Right ventricle myocardium superior (tissue), 1 donor: ENCODE measurements at places on chromosomes 2 and 18.
A peak's percentile ranks its signal among the peaks of the same experiment; 100 is the strongest.

DNA sequence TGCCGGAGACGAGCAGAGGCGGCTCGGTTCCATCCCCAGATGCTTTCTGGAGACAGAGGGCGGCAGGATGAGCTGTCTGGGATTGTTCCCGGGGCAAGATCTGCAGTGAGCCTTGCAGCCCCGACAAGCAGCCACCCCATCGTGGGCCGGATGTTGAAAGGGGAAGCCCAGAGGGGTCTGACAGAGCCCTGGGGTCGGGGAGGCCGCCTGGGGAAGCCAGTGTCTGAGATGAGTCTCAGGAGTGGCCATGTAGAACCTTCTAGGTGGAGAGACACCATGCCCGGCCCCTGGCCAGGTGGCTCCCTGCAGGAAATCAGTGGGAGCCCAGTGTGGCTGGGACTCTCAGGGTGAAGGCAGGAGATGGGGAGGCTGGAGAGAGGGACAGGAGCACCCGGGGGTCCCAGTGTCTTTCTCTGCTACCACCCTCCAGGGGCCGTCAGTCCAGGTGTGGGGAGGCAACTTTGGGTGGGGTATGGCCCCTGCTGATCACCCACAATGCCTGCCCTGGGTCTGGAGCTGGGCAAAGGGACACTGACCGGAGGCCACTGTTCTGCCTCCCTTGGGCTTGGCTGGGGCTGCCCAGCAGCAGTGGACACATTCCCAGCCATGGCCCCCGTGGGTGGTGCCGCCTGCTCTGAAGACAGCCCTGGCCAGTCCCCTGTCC, 128.3 kb upstream of the HS6ST1 start:
- DNase-seq, result no peak

DNA sequence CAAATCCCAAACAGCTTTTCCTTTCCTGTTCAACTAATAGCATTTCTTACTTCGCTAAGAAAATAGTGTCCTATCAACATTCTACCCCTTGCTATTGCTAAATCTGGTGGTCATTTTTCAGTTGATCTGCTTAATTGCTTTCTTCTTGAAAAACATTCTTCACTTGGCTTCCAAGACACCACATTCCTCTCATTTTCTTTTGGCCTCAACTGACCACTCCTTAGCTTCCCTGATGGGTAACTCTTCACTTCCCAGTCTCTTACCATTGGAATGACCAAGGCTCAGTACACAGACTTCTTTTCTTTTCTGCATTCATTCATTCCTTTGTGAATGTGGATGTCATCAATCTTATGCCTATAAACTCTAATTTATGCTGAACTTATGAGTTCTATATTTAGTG, 230.8 kb upstream of the CDH2 start:
- DNase-seq, result no peak

GRCh38 chr2:37847792-37848191, 77.3 kb upstream of the RMDN2 start:
- DNase-seq, result no peak

GRCh38 chr2:236571145-236571544, 1.5 kb downstream of the ACKR3 start:
- DNase-seq, result peak; percentile 34
